ENCODE measurements at places on chromosomes 16 and 17.
A peak's percentile ranks its signal among the peaks of the same experiment; 100 is the strongest.

DNA sequence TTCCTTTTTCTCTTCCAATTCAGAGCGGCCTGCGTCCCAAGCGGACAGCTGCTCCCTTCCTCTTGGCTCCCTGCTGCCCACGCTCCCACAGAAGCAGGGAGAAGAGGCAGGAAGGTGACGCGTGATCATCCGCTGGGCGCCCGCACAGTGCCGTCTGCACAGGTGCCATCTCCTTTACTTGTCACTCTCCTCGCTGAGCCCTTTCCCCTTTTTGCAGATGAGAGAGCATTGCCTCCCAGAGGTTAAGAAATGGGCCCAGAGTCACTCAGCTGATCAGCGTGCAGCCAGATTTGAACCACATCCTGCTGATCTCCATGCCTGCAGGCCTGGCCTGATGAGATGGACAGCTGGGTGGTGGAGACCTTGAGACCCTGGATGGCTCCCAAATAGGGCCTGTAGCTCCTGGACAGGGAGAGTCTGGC lies 299.8 kb downstream of the SEC14L1 start:
- DNase-seq = peak; percentile 70

- no peak for DNase-seq
Measured at GRCh38 chr16:31081428-31082351, 7.1 kb downstream of the PRSS53 start.

DNA sequence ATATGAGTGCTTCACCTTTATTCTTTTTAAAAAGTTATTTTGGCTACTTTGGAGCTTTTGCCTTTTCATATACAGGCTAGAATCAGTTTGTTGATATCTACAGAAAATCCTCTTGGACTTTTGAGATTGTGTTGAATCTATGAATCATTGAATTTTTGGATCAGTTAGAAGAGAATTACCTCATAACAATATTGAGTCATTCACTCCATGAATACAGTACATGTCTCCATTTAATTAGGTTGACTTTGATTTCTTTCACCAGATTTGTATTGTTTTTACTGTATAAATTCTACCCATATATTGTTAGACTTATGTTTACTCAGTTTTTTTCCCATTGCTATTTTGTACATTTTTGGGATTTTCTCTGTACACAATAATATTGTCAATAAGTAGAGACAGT lies 54.4 kb downstream of the TAOK1 start:
- DNase-seq = no peak

- peak; percentile 77 for DNase-seq
Measured at GRCh38 chr17:59004338-59005111, 102.2 kb downstream of the TRIM37 start.

DNA sequence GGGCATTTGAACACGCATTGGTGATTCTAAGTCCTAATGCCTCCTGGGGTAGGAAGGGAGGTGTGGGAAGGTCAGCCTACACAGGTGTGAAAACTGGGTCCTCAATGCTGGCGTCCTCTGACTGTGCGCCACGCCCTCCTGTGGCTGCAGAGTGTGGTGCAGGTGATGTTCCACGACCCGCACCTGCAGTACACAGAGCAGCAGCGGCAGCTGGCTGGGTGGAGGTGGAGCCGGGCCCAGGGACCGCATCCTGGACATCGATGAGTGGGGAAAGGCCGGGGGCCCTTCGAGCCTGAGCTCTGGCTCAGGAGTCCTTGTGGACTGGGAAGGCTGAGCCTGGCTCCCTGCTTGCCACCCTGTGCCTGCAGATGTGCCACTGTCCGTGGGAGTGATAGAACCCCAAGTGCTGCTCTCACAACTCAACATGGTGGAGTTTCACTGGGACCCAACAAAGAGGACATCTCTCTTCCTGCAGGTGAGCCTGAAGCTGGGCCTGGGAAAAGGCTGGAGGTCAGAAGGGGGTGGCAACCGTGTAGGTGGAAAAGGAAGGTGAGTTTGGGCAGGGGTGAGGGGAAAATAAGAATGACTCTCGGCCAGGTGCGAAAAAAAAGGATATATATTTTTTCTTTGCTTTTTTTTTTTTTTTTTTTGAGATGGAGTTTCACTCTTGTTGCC lies 14.0 kb upstream of the STAC2 start:
- DNase-seq = peak; percentile 72

DNA sequence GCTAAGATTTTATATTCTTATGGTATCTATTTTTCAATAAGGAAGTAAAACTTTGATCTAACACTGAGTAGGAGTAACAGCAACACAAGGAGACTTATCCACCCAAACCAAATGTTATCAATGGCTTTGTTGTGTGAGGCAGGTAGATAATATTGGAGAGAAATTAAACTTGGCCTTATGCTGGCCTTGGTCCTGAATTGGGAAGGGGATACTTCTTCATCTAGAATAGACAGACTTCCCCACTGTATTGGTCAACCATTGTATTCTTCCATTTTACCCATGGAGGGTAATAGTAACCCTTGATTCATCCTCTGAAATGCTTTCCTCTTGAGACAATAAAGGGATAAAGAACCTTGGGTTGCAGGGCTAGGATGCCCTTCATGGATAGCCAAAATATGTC lies 76.3 kb upstream of the ANKFN1 start:
- no peak for DNase-seq

- no peak for DNase-seq
Measured at GRCh38 chr17:60223456-60223855, 73.7 kb downstream of the CA4 start.

- no peak for DNase-seq
Measured at GRCh38 chr16:90053902-90054500, 23.1 kb downstream of the PRDM7 start.

DNA sequence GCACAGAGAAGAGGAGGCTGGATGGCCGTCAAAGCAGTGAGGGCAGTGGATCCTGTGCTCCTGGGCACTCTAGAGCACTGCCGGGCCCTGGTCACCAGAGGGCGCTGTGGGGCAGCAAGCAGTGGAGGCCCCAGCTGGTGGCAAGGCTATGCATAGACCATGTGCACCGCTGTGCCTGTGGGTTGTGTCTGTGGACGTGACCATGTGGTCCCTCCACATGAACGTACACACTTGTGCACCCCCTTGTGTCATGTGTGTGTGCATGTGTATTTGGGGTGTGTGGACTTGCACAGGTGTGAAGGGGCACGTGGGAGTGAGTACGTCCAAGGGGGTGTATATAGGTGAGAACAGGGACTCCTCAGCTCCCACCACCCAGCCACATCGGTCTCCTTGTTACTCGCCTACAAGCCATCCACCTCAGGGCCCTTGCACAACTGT lies 4.4 kb upstream of the MAP2K3 start:
- DNase-seq = peak; percentile 94

- DNase-seq = no peak
Measured at GRCh38 chr16:20624882-20625807, 49.0 kb upstream of the ACSM2B start.

- DNase-seq = peak; percentile 45
Measured at GRCh38 chr16:727291-727977, 528 bp downstream of the HAGHL start.

GRCh38 chr16:55515111-55515510 lies 6.2 kb downstream of the LPCAT2 start:
- no peak for DNase-seq

DNA sequence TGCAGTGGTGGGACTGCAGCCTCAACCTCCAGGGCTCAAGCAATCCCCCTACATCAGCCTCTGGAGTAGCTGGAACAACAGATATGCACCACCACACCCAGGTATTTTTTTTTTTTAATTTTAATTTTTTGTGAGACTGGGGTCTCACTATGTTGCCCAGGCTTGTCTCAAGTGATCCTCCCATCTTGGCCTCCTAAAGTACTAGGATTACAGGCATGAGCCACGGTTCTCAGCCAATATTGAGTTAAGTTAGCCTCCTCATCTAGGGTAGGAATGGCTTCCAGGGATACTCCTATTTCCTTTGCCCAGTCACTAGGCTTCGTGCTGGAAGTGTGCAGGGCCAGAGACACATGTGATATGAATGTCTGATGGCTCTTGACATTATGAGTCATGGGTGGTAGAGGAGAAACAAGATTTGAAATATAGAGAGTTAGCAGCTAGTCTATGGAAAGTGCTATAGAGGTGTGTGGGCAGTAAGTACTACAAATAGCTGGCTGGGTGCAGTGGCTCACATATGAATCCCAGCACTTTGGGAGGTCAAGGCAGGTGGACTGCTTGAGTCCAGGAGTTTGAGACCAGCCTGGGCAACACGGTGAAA lies 8.0 kb upstream of the HES7 start:
- no peak for DNase-seq

DNA sequence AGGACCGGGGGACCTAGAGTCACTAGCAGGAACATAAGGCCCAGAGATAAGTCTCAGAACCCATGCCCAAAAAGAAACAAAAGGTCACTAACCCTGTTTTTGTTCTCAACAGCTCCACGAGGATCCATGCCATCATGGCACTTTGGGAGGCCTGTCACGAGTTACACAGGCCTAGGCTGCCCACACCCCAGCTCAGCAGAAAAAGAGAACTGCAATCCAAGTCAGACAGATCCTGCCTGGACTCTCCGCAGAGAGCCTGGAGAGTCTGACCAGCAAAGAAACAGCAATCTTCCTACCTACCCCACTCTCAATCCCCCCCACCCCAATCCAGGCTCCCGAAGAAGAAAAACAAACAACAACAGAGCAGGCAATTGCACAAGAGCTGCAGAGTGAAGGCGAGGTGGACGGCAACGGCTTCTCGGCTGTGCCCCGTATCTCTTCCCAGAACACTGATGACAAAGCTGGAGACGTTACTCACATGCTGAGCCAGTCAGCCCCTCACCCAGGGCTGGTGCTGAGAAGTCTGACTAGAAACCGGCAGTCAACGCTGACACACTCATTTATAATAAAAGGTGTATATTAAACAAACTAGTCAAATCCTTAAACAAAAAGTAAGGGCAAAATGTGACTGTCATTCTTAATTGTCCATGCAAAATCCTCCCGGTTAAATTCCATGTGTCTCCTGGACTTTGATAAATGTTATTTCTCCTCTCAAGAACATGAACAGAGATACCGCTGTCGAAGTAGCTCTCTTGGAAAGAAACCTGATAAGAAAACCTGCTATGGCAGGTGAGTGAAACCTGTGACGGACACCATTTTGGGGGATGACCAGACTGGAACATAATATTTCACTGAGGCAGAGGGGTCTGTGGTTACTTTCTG lies 89.3 kb downstream of the SMG6 start:
- no peak for DNase-seq

DNA sequence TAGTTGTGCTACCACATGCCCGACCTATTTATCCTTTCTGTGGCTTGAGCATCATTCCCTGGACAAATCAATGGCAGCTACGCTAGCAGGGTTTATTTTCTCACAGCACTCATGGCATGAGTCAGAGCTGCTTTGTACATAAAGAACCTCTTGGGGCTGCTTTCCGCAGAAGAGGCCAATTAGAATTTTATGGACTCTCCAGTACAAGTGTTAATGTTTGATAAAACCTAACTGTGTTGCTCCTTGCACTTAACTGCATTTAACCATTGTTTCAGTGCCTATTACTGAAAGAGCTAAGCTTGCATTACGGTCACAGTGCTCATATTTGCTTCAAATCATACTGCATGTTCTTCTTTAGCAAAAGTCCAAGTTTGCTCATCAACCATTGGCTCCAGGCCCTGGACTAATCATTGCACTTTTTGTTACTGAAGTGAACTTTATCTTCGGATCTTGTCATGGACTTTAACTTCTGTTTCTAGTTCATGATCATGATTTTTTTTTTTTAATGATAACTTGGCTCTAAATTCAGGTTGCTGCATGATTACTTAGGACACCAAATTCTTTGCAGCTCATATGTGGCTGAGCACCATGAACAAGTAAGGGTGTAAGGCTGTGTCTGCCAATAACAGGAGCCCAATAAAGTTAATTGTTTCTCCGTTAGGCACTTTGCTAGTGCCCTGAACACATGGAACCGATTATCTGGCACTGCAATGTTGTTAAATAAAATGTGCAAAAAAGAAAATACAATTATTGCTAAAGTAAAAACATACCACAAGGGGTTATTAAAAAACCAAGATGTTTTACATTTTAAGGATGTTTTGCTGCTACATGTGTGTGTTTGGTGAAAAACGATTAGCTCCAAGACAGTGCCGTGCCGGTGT lies 492.2 kb downstream of the KCNJ2 start:
- DNase-seq = no peak

- DNase-seq = no peak
Measured at GRCh38 chr17:50260501-50260911, 13.8 kb upstream of the TMEM92 start.

- DNase-seq = no peak
Measured at GRCh38 chr16:9778849-9779248, 403.4 kb downstream of the GRIN2A start.

GRCh38 chr17:39028690-39029089 lies 61.5 kb upstream of the FBXO47 start:
- no peak for DNase-seq

- peak; percentile 27 for DNase-seq
Measured at GRCh38 chr16:14309001-14309886, 238.1 kb downstream of the MRTFB start.

- DNase-seq = peak; percentile 97
Measured at GRCh38 chr17:19977293-19978208, at the start of gene AKAP10. AKAP10 (minus strand) TSS chr17:19977828; CDS start chr17:19977679, 149 bp downstream.

DNA sequence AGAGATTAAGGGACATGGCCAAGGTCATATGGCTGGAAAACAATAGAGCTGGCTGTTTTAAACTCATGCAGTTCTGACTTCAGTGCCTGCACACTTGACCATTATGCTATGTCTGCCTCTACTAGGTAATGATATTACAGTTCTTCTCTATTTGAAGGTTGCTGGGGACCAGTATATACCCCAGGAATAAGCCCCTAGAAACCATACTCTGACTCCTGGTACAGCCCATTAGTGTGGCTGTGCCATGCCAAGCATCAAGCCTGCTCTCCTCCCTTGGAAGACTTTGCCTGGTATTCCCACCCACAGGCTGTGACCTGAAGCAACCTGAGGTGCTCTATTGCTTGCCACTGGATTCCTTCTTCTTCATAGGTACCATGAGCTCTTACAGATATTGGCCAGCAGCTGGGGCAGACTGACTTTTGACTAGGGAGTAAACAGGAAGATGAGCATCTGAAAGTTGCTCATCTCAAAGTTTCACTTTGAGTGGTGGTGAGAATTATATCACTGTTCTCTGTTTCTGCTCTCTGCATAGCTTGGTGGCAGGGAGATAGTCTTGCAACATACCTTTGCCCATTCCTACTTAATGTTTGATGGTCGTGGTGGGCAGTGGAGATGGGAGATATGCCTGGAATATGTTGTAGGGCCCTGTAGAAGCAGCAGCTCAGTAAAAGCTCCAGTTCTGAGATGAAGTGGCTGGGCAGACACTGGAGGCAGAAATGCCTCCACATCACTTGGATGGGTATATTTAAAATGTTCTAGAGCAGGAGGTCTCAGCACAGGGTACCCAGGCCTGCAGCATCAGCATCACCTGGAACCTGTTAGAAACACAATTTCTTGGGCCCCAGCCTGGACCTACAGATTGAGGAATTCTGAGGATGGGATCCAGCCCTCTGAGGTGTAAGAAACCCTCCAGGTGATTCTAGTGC lies 274.7 kb downstream of the HS3ST4 start:
- DNase-seq = peak; percentile 81

DNA sequence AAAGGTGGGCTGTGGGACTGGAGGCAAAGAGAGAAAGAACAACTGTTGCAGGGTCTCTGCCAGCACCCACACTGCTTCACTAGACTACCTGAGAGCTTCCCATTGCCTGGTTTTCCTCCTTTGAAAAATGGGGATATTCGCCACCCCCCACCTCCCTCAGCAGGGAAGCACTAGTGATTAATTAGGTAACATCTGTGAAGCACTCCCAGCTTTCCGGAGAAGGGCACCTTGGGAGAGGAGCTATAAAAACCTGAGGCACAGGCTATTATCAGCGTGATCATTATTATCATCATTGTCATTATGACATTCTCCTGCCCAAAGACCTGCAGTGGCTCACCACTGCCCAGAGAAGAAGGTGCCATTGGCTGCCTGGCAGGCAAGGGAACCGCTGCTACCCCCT lies 83.5 kb downstream of the XYLT1 start:
- no peak for DNase-seq

GRCh38 chr16:81873843-81874752 lies 95.0 kb downstream of the PLCG2 start:
- peak; percentile 72 for DNase-seq

Data from activated CD4-positive, alpha-beta T cell treated with anti-CD3 and anti-CD28 coated beads, Interleukin-2, Interleukin-6, amounts not matched to agents 100 ng/mL and 50 ng/mL, durations not matched to agents 16 hours and 8 hours (primary cell).